Fibroblast of skin of right biceps (primary cell): ENCODE measurements at places on chromosomes 1 and 21.

GRCh38 chr1:206859082-206859521 is 6.3 kb upstream of the IL20 start:
- no peak for DNase-seq

DNA sequence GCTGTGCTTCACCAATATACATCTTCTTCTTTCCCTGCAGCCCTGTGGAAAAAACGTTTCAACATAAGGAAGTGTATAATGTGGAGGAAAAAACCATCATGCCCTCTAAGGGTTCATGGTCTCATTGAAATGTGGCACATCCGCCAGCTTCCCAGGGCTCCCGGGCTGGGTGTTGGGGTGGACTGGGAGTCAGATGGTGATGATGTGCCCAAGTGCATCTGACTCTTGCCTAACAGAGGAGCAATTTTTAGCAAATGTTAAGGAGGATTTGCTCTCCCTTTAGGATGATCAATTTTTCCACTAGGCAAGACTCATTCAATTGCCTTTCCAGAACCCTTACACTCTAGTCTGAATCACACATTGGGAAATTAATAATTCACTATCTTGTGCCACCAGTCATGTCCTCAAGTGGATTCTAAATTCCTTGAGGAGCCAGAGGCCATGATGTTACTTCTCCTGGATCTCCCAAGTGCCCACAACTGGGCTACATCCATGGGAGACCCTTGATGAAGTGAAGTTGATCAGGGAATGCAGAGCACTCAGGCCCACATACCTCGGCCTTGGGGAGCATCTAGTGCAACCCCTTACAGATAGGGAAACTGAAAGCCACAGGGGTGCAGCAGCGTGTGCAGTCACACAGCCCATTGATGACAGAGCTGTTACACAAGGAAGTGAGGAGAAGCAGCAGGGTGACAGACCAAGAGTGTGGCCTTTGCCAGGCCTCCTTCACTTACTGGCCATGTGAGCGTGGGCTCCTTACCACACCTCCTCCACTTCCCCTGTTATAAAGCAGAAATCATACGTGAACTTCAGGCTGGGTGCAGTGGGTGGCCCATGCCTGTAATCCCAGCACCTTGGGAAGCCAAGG is 100.0 kb upstream of the SLC44A3 start:
- no peak for DNase-seq

DNA sequence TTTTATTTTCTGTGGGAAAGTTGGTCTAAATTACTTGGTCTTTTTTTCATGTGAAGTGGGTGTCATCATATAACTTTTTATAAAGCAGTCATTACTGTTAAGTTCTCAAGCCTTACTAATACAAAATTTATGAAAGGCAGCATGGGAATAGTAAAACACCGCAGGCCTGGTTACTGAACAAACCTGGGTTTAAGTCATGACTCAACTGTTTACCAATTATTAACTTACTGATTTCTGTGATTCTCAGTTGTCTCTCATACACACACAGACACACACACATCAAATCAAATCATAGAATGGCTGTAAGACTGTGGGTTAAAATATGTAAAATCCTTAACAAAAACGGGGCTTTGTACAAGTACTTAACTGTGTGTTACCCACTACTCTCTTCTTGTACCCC is 14.6 kb downstream of the MAEL start:
- no peak for DNase-seq

DNA sequence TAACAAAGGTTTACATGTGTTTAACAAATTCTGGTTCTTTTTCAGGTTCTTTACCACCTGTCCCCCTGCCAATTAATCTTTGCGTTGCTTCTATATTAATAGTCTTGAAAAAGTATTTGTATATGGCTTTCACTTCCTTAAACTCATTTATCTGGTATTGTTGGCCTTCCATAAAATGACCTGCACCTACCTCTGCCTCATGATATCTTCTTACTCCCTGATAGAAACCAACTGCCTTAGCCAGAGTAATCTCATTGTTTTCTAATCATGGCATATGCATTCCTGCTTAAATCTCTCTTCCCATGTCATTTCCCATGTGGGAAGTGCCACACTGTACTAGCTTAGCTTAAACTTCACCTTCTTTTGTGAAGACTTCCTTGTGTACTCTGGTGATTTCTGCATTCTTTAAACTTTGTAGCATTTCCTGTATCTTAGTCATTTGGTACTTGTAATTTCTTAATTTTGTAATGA is 8.7 kb downstream of the SMG7 start:
- peak; percentile 29 for DNase-seq

DNA sequence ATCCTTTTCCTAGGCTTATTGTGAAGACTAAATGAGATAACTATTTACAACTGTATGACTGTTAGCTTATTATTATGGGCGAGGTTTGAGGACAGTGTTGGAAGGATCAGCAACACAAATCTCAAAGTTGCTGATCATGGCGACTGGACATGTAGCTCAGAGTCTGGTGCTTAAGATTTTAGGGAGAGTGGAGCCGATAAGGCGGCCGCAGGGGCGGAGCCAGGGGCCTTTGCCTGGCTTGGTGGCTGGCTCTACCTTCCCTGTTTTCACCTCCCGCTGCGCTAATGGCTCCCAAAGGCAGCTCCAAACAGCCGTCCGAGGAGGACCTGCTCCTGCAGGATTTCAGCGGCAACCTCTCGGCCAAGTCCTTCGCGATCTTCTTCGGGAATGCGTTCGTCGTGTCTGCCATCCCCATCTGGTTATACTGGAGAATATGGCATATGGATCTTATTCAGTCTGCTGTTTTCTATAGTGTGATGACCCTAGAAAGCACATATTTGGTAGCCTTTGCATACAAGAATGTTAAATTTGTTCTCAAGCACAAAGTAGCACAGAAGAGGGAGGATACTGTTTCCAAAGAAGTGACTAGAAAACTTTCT is 45.5 kb downstream of the GIPC2 start:
- no peak for DNase-seq

DNA sequence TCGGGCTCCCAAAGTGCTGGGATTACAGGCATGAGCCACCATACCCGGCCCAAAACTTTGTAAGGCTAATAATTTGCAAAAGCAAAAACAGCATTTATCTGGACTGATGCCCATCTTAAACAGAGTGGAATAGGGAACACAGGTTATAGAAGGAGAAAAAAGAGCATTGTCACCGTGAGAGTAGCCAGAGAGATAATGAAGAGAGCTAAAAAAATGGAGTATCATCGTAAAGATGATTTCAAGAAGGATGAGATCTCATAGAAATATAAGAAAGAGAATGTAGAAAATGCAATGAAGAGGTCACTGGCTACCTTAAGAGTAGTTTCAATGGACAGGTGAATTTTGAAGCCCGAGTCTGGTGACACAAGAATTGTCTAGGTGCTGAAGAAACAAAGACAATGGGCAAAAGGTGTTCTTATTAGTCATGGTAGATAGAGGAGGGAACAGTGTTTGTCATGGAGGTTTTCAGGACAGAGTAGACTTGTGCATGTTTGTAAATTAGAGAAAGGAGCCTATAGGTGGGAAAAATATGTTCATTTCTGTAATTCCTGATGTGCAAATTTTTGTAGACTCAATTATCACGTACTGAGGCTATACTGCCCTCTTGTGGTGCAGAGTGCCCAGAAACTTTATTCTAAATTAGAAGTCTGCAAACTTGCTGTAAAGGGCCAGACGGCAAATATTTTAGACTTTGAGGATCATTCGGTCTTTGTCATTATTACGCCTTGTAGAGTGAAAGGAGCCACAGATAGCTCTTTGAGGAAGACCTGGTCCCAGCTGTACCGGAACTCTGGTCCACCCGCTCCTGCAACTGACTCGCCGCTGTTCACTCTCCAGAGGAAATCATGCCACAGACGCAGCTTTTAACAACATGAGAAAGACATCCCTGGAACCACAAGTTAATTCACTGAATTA is 8.1 kb upstream of the TMEM183A start:
- peak; percentile 45 for DNase-seq
